Stimulated activated CD4-positive, alpha-beta T cell treated with anti-CD3 and anti-CD28 coated beads, Interleukin-12 subunit alpha, Interleukin-12 subunit beta, amount 100 ng/mL, for 48 hours (primary cell): ENCODE measurements at places on chromosomes 5 and 9.

DNA sequence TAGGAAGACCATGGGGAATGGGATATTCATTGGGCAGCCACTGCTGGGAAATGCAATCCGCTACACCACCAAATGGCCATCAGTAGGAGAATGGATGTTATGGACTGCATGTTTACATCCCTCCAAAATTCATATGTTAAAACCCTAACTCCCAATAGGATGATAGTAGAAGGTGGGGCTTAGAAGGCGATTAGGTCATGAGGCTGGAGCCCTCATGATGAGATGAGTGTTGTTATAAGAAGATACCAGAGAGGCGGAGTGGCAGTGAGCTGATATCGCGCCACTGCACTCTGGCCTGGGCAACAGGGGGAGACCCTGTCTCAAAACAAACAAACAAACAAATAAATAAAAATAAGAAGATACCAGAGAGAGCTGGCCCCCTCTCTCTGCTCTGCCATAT is 16.1 kb upstream of the GTF3C5 start:
- no peak for DNase-seq

- DNase-seq, result no peak
Observed at GRCh38 chr5:10474521-10475075, 32.9 kb downstream of the ROPN1L start.

GRCh38 chr5:11977904-11978303 is 73.7 kb upstream of the CTNND2 start:
- DNase-seq, result no peak

DNA sequence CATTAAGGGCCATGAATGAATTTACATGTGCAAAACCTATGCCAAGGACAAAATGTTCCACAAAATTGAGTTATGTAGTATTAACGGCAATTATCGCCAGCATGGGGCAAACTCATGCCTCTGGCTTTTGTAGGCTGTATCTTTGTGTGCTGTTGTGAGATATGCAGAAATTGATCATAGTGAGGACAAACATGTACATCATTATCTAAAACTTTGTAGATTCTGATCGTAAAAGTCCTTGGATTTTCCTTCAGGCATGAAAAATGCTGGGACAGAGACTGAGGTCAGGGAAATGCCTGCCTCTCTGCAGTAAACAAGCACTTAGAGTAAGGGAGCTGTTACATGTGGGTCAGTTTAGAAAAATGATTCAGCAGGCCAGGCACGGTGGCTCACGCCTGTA is 5.9 kb upstream of the TXNDC8 start:
- no peak for DNase-seq

GRCh38 chr5:7801891-7802614 is 48.9 kb downstream of the CFAP90 start:
- no peak for DNase-seq

DNA sequence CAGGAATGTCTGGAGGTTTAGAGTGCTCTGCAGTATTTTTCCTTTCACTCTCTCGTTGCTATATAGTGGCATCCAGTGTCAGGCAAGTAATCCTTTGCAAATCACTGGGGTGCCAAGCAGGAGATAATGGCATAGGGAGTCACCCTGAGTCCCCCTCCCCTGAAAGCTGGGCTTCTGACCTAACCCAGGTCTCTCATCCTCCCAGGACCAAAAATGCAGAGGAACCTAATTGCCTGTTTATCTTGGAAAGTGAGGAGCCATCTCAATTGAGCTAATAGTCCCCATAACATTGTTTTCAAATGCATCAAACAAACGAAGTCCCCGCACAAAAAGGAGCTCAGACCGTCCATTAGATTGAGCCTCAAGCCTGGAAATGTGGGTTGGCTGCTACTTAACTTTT is 368.0 kb upstream of the IRX2 start:
- DNase-seq, result no peak

DNA sequence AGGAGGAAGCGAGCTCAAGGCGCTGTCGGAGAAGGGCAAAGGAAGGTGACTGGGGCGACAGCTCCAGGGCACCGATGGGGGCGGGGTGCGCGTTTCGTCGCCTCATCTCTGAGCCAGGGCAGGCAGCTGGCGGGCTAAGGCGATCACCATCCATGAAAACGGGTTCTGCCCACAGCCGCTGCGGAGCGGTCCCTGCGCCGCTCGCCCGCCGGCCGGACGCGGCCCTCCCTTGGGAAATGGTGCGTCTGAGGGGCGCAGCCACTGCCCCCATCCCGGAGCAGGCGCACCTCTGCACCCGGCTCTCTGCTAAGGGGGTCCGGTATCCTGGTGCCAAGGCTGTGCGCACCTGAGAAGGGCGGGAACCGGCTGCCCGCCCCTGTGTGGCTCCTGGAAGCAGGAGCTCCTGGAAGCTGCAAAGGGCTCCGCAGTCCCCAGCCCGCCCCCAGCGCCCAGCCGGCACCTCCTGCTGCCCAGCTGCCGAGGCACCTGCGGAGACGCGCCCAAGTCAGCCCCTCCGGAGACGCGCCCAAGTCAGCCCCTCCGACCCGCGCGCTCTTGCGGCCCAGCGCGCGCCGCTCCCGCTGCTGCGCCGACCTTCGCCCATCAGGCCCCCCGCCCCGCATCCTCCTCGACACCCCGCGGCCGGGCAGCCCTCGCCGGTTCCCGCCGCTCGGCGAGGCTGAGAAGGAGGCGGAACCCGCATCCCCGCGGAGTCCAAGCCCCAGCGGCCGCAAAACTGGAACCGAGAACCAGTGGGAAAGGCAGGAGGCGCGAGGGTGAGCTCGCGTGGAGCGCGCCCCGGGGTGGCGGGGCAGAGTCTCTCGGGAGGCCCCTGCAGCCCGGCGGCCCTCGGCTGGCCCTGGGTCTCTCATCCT is 757 bp downstream of the ANKRD34B start:
- DNase-seq, result no peak
